ENCODE measurements at places on chromosomes 16 and 17.

DNA sequence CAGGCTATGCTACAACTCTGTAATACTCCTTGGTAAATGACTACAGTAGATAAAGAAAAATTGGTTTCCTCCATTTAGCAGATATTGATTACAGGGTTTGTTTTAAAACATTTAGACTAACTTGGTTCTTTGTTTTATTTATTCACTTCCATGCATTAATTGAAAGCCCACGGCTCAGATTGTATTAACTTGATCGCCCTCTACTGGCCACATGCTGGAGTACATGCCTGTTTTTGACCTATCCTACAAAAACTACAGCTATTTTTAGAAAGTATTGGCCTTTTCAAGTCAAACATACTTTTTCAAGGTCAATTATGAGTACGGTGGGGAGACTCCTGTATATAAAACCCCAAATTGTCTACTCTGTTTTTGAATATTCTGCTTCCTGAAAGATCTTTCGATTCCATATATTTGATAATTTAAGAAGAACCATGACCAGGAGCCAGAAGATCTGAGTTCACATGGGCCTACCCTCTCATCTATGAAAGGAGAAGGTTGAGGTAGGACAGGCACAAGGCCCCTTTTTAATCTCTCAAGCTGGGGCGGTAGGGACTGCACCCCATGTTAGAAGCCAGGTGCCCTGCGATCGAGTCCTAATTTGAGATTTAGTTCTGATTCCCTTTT, 51.8 kb downstream of the CA10 start:
- peak; percentile 42 for DNase-seq

- DNase-seq: no peak
These were observed 10.1 kb downstream of the WFIKKN2 start for GRCh38 chr17:50845240-50846147.

DNA sequence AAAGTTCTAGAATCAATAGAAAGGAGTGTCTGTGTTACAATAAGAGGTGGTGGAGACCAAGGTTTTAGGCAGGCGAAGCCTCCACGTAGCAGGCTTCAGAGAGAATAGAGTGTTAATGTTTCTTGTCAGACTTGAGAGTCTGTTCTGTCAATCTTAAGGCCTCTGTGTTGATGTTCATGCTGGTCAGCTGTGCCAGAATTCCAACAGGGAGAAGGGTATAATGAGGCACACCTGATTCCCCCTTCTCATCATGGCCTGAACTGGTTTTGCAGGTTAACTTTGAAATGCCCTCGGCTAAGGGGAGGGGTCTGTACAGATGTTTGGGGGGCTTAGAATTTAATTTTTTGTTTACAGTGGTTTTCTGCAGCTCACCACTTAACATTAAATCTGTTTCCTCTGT, 46.0 kb downstream of the RNF112 start:
- no peak for DNase-seq

DNA sequence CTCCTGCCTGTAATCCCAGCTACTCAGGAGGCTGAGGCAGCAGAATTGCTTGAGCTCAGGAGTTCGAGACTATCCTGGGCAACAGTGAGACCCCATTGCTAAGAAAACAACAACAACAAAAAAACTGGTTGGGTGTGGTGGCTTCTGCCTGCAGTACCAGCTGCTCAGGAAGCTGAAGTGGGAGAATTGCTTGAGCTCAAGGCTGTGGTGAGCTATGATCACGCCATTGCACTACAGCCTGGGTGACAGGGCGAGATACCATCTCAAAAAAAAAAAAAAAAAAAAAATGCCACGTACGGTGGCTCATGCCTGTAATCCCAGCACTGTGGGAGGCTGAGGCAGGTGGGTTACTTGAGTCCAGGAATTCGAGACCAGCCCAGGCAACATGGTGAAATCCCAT, 34.1 kb downstream of the NME2 start:
- no peak for DNase-seq

GRCh38 chr17:28763804-28764266, 20.0 kb downstream of the TRAF4 start:
- peak; percentile 55 for DNase-seq

- DNase-seq: no peak
These were observed 98.2 kb upstream of the WSCD1 start for GRCh38 chr17:5971969-5972368.

- DNase-seq: no peak
These were observed 260.7 kb upstream of the CA10 start for GRCh38 chr17:52419229-52419641.

DNA sequence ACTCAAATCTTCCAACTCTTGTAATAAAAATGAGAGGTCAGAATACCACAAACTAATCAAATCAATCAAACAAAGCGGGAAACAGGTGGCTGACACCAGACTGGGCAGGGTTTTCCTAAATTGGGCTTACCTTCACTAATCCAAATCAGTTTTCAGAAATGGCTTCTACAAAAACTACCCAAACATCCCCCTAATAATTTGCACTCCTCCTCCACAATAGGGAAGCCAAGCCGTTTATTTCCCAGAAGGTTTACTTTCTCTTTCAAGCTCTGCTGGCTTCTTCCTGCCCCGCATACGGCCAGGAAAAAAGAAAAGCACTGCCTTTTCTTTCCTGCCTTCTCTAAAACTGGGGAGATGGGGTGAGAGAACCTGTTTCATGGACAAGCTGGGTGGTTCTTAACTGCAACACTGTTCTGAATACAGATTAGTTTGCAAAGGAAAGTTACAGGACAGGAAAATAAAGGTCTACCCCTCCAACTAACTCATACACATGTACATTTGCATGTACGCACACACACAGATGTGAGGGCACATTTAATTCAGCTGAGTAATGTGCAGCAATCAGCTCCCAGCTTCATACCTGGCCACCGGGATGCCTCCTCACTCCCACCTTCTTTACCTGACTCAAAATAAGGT, 9.2 kb downstream of the STAT3 start:
- DNase-seq: no peak

All from cerebellar nuclear complex (tissue), 1 donor.